ENCODE measurements at places on chromosomes 3 and 15. TPM values are rescaled to one million over a fixed set of nuclear protein-coding genes. Genes with fewer than 3 reads are reported as not detected.

The TERC gene
- total RNA-seq, result 61.6 TPM

The TSPAN3 gene
- total RNA-seq, result 289 TPM

The LRRC49 gene
- total RNA-seq, result 10.9 TPM

The CLDN18 gene
- not detected for total RNA-seq

The FANCD2OS gene
- not detected for total RNA-seq

The GASK1A gene
- total RNA-seq, result 0.94 TPM

The HDDC3 gene
- total RNA-seq, result 8.2 TPM

The CORO2B gene
- 11.2 TPM for total RNA-seq

The NMB gene
- 2.6 TPM for total RNA-seq

The RBP2 gene
- not detected for total RNA-seq

The DPH3 gene
- total RNA-seq, result 12.5 TPM

The AMT gene
- total RNA-seq, result 0.60 TPM

The SQOR gene
- total RNA-seq, result 249 TPM

The DYNLT2B gene
- total RNA-seq, result 10.4 TPM

The PTX3 gene
- 809 TPM for total RNA-seq

The ANKRD34C gene
- total RNA-seq, result not detected

The SV2B gene
- total RNA-seq, result 0.12 TPM

The GYG1 gene
- 26.2 TPM for total RNA-seq

The XIRP1 gene
- total RNA-seq, result not detected

The KNL1 gene
- total RNA-seq, result 3.8 TPM

The ITPKA gene
- total RNA-seq, result 0.60 TPM

The RASL12 gene
- 4.1 TPM for total RNA-seq

The ZNF770 gene
- 13.3 TPM for total RNA-seq

The VIPR1 gene
- total RNA-seq, result 19.5 TPM

The RTP4 gene
- 1.6 TPM for total RNA-seq

The PLSCR5 gene
- not detected for total RNA-seq

The SI gene
- not detected for total RNA-seq

The CLDN11 gene
- total RNA-seq, result 280 TPM

The ADGRG7 gene
- total RNA-seq, result 0.12 TPM

The IL17RC gene
- 21.8 TPM for total RNA-seq

The ROPN1B gene
- total RNA-seq, result not detected

The LINGO1 gene
- total RNA-seq, result not detected

The ROBO2 gene
- 4.9 TPM for total RNA-seq

The MAP3K13 gene
- total RNA-seq, result 14.7 TPM

The UBL7 gene
- 13.1 TPM for total RNA-seq

The UCN2 gene
- under 0.01 TPM for total RNA-seq

Data from smooth muscle cell of the coronary artery (primary cell).